ENCODE measurements at places on chromosomes 5 and 9.

- no peak for DNase-seq
Observed at GRCh38 chr9:21761309-21761901, 41.0 kb upstream of the MTAP start.

DNA sequence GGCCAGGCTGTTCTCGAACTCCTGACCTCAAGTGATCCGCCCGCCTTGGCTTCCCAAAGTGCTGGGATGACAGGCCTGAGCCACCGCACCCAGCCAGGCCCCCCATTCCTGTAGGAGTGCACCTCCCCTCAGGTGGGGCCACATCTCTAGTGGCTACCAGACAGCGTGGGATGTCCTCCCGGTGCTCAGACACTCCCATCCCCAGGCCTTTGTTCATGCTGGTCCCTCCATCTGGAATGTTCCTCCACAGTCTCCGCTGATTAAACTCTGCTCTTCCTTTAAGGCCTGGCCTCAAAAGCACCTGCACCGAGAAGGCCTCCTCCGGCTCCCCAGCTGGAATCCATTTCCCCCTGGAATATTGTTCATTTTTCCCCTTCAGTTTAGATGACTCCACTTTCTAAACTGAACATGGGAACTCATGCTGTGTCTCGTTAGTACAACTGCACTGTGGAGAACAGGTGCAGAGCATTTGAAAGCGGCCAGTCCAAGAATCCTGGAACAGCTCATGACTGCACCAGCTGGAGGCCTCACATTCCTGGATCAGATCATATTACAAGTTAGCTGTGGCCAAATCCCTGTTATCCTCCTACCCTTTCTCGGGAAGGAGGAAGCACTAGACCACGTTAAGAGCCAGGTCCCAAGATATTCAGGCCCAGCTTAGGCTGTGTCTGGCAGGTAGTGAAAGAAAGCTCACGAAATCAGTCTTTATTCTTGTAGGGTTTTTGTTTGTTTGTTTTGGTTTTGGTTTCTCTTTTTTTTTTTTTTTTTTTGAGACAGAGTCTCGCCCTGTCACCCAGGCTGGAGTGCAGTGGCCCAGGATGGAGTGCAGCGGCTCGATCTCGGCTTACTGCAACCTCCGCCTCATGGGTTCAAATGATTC, 10.8 kb upstream of the PRRC2B start:
- no peak for DNase-seq

GRCh38 chr5:116905885-116906284, 331.3 kb upstream of the SEMA6A start:
- no peak for DNase-seq

DNA sequence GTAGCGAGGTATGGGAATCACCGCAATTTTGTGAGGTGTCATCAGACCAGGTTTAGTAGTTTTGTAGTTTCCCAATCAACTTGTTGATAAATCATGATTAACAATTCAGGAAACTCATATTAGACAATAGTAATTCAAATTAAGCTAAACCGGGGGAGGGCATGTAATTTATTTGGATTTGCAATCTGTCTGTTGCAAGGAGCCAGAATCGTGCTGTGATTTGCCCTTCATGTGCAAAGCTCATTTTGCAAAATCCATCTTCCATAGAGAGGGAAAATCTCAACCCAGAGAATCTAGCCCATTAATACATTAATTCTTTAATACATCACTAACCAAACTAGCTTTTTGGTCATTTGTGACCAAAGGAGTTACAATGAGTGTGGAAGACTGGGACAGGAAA, 164.7 kb upstream of the TRPM3 start:
- no peak for DNase-seq

GRCh38 chr9:19564396-19565061, 155.7 kb downstream of the ACER2 start:
- no peak for DNase-seq

DNA sequence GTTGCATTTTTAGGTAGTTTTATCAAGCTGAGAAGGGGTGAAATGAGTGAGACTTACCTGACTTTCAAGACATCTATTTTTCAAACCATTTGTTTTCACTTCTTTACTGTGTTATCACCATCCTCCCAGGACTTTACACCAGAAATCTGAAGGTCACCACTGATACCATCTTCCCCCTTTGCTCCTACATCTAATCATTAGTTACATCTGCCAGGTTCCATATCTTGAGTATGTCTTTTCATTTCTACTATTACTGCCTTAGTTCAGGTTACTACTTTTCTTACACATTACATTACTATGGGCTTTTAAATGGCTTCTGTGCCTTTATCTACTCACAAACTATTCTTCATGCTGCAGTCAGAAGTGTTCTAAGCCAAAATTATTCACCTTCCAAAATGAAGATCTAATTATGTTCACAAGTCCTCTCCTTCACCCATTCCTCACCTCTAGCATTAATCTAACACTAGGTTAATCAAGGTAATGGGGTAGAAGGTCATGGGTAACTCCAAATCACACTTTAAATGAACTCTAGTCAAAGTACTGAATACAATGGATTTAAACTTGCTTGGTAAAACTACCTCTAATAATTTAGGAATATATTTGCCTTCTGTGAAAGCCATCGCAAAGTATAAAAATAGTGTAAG, 2.1 kb upstream of the HSDL2 start:
- DNase-seq = no peak

GRCh38 chr5:82165740-82166530, 112.2 kb downstream of the RPS23 start:
- DNase-seq = peak; percentile 27

- no peak for DNase-seq
Observed at GRCh38 chr5:17799521-17799920, 165.3 kb downstream of the TAF11L14 start.

DNA sequence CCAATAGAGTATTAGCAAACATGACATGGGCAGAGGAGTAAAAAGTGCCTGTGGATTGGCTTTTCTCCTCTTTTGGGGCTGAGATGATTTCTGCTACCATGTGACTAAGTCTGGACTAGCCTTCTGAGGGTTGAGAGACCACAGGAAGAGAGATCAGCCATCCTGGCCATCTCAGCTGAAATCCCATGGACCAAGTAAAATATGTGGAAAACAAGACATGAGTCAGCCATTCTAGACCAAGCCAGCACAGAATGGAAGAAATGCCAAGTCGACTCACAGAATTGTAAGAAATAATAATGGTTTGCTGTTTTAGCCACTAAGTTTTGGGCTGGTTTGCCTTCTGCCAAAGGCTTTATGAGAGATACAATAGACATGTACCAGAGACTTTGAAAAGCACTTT, 377.8 kb downstream of the CHSY3 start:
- DNase-seq = no peak

DNA sequence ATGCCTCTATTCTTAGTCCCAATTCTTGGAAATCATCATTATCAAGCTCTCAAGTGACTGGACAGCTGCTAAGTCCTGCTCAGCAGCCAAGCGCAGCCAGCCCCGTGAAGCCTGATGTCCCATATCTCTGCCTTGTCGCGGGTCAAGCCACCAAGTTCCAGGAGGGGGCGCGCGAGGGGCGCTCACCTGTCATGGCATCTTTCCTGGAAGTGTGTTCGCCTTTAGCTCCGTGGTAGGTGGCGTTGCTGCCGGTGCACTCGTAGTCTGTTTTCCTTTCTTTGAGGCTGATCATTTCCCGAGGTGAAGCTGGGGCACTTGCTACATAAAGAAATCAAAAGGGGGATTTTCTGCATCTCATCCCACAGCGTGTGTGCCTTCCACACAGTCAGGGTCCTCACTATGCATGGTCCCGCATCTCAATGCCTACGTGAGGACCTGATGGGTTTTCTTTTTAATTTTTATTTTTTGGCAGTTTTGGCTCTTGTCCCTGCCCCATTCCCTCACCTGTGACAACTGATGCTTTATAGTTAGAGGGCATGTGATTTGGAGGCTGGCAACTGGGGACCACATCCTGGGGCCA, 227.0 kb upstream of the DAP start:
- DNase-seq = peak; percentile 3

- DNase-seq = no peak
Observed at GRCh38 chr5:29744618-29745017, 1448.9 kb upstream of the CDH6 start.

DNA sequence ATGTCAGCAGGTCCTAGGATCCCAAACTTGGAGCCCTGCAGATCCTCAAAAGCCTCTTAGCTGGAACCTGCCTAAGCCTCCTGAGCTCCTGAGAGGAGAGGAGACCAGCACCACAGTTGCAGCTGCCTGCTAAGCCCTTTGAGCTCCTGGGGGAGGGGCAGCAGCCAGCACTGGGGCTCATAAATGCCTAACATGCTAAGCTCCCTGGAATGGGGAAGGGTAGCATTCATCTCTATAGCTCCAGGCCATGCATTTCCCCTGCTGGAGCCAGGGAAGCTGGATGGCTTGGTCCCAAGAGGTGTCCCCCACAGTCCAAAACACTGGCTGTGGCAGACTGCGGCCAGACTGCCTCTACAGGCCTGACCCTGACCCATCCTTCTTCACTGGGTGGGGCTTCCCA, 182.7 kb downstream of the KCNN2 start:
- DNase-seq = no peak

DNA sequence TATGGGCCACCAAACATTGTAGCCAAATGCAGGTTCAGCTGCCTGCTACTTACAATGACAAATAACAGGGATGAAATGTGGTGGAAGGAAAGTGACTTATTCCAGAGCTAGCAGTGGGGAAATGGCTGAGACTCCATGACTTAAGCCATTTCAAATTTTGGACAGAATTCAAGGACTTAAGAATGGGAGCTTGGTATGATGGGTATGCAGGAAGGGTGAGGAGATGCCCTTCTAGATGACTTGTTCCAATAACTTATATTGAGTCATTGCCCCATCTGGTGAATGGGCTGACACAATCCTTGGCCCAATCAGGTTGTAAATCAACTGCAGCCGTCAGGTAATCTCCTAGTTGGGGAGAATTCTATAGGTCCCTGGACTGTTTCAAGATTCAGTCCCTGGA, 230.7 kb upstream of the SGCD start:
- no peak for DNase-seq

GRCh38 chr9:129111528-129112151, 425 bp downstream of the PTPA start:
- no peak for DNase-seq

GRCh38 chr9:106862821-106863720, at the start of gene ZNF462:
Gene ZNF462, plus strand, starts transcription at chr9:106863166. Its CDS starts 60,218 bp downstream, at chr9:106923384.
- peak; percentile 76 for DNase-seq

DNA sequence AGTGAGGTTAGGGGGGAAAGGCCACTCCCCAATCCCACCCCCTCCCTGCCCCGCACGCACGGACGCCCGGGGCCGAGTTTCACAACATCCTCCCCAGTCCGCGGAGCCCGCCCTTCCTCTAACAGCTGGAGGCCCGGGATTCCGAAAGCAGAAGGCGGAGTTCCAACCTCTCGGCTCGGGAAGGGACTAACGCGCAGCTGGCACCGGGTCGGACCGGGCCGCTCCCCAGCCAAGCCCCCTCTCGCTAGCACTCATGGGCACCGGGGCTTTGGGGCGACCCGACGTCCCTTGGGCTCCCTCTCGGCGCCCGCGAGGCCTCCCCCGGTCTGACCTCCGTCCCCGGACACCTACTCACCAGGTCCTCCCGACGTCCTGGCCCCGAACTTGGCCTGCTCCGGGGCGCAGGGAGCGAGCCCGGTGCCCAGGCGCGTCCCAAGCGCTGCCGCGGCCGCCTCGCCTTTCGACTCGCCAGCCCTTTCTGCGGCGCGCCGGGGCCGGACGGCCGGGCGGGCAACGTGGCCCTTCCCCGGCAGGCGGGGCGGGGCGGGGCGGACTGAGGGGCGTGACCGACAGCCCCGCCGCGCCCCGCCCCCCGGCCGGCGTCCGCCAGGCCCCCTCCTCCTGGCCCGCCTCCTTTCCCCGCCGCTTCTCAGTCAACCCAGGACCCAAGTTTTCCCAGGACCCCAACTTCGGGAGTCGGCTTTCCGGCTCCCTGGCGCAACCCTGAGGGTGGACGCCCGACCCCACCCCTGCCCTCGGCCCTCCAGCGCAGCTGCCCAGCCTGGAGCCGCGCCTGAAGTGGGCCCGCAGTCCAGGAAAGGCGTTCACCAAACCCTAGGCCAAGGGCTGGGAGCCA, at the start of gene MGAT1:
Gene MGAT1, minus strand, starts transcription at position 482 of the 856 bp plus-strand sequence. CDS start 9,835 bp downstream, outside the sequence.
- DNase-seq = peak; percentile 61

GRCh38 chr5:10556289-10556807, 7.5 kb upstream of the ANKRD33B start:
- no peak for DNase-seq

DNA sequence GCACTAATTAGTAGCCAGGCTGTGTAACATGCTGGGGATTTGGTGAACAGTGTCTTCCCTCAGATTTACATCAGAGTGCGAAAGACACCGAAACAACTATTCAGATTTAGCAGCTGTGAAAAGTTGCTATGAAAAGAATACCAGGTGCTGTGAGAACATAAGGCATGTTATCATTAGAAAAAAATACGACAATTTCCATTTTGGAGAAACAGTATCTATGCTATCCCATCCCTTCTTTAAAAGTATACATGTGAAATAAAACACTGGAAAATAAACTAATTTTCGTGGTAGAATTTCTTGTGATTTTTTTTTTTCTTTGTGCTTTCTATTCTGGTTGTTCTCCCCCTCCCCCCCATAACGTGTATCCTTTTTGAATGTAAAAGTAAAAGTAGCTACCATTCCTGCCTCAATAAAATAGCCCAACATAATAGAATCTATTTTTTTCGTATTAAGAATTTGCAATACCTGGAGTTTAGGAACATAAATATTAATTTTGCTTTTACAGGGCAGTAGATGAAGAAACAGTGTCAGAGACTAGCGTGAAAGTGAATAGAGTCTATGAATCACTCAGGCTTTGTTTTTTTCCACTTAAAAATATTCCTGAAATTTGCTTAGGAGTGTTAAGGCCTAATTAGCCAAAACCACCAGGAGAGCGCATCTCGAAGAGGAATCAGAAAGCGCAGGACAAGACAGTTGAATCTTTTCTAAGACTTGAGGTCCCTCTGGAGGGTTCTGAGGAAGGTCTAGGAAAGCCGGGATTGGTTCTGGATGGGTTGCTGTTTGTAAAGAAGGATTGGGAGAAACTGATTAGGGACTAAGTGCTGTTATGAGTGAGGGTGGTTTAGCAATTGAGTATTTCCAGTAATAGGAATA, 813 bp upstream of the SLU7 start:
- DNase-seq = no peak

- no peak for DNase-seq
Observed at GRCh38 chr5:165242646-165243045, 1737.2 kb downstream of the MAT2B start.

GRCh38 chr9:136488247-136489214, 5.7 kb upstream of the SEC16A start:
- peak; percentile 64 for DNase-seq

GRCh38 chr5:1521671-1522600, 1.8 kb downstream of the LPCAT1 start:
- no peak for DNase-seq
